ENCODE measurements at places on chromosomes 3 and 15.
A peak's percentile ranks its signal among the peaks of the same experiment; 100 is the strongest.

GRCh38 chr3:58574106-58574505 is 3.1 kb downstream of the FAM107A start:
- no peak for DNase-seq

DNA sequence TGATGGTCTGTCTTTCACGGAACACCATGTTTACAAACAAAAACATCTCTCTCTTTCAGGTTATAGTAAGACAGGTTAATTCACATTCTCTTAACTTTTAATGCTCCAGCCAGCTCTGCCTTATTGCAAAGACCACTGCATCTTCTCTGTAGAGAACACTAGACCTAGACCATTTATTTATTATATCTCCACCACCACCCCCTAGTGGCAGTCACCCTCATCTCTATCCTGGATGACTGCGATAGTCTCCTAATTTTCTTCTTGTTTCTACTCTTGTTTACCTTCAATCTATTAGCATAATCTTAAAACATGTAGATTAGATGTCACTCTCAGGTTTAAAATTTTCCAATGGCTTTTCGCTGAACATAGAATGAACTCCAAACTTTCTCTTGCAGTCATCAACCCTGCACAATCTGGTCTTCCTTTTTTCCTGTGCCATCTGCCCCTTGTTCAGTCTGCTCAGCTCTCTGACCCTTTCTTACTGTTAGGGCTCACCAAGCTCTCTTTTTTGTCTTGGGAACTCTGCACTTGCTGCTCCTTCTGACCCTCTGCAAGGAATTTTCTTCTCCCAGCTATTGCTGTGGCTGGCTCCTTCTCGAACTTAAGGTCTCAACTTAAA is 155.6 kb downstream of the SQOR start:
- DNase-seq = peak; percentile 16

- DNase-seq = peak; percentile 59
Measured at GRCh38 chr15:73873889-73874511, 636 bp downstream of the TBC1D21 start.

GRCh38 chr15:61951949-61952348 is 108.3 kb downstream of the VPS13C start:
- no peak for DNase-seq

DNA sequence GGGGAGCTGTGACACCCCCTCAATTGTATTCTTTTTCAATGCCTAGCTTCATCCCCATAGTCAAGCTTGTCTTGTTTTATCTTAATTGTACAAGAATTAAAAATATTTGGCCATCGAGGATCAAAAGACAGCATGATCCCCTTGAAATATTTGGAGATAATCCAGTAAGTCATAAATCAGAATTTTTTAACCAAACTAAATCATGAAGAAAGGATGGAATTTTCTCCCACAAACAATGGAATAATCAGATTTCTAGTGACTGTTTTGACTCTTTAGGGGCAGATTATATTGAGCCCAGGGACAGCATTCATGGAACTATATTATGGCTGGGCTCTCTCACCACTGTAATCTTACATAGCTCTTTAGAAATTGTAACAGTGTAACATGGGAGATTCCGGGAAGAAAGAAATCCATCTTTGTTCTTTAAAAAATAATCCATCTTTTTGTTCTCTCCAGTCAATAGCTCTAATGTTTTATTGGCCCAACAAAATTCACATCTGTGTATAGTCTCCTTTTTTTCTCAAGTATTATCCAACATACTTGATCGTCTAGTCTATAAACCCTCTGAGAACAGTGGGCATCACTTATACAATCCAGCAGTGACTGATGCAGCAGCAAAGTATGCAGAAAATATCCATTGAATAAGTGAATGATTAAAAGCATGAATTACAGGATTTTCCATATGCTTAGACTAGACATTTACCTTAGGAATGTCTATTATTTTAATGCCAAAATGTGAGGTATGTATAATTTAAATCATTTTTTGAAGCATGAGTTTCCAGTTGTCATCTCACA is 277.0 kb upstream of the PLSCR5 start:
- DNase-seq = no peak

GRCh38 chr15:92158426-92158825 is 235.3 kb upstream of the ST8SIA2 start:
- DNase-seq = no peak

GRCh38 chr15:55389264-55389607 is 18.9 kb downstream of the CCPG1 start:
- no peak for DNase-seq

GRCh38 chr15:44101944-44102343 is 93.1 kb downstream of the FRMD5 start:
- no peak for DNase-seq

DNA sequence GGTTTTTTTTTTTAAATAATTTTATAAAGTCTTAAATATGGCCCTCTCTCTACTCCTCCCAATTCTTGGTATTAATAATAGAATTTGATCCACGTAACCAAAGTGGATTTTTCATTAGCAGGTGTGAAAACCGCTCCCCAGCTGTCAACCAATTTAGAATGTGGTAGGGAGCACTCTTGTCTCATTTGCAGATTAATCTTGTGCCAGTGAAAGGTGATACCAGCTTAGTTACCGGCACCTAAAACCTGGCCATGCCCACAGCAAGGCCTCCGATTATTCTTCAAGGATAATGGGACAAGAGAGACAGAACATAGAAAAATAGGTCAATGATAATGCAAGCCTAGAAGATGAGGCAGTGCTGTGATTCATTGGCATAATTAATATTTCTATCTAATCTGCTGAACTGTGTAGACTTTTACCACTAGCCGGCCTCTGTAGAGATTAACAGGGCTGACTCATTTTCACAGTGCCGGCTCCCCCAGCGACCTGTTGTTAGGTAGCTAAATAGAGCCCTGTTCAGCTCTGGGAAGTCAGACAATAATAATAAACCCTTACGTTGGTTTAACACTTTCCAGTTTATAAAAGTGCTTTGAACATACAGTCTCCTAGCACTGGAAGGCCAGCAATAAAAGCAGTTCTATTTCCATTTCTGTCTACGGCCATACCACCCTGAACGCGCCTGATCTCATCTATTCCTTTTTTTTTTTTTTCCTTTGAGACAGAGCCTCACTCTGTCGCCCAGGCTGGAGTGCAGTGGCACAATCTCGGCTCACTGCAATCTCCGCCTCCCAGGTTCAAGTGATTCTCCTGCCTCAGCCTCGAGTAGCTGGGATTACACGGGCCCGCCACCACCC is 102.9 kb downstream of the SHQ1 start:
- DNase-seq = peak; percentile 87

GRCh38 chr3:102163039-102163817 is 271.6 kb upstream of the ZPLD1 start:
- DNase-seq = no peak

- no peak for DNase-seq
Measured at GRCh38 chr15:41394924-41395323, 7.4 kb downstream of the NDUFAF1 start.

DNA sequence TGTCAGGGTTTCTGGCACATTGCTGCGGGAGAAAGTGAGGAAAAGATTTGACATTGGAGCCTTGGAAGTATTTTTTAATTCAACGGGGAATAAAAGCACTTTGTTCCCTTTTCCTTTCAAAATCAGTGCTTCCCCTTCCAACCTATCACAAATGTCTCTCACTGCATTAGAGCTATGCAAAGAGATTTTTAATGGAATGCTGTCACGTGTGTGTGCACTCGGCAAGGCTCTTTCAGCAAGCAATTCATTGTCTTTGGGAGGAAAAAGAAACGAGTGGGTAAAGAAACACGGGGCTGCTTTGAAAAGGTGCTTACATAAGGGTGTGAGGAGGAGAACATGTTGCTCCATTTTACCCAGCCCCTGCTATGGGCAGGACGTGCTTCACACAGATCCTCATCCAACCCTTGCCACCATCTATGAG is 490.4 kb upstream of the PROK2 start:
- DNase-seq = no peak

- no peak for DNase-seq
Measured at GRCh38 chr3:46876313-46877300, 914 bp upstream of the PTH1R start.

Measured in NCI-H2171 treated with DMSO at 0.1 percent for 48 hours (cell line).